ENCODE measurements at places on chromosomes 3 and 15.

DNA sequence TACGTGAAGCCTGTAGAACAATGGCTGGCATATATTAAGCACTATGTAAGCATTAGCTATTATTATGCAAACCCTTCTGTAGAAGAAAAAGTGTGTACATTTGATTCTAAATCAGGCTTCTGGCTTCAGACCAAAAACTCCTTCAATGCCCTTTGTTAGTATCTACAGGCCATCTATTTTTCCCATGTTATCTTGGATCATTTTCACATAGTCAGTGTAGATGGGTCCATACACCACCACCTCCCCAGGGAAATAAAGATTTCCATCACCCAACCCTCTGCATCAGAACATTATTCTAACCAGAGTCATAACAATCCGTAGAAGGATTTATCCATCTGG is 8.0 kb upstream of the KLHL6 start:
- H3K27ac ChIP-seq: no peak overlapping the region
- no peaks in the 10 kb centered on the region for H3K4me1 ChIP-seq
- H3K4me3 ChIP-seq: no peak overlapping the region
- no peaks in the 10 kb centered on the region for H3K27me3 ChIP-seq
- H3K36me3 ChIP-seq: no peaks in the 10 kb centered on the region

GRCh38 chr3:50173685-50174516 is 17.5 kb upstream of the GNAT1 start:
- H3K27me3 ChIP-seq: no peaks in the 10 kb centered on the region
- peaks cover 28% of the 10 kb centered on the region for H3K36me3 ChIP-seq
- no peak overlapping the region for H3K27ac ChIP-seq
- peaks cover 4% of the 10 kb centered on the region for H3K4me1 ChIP-seq

- no peaks in the 10 kb centered on the region for H3K27me3 ChIP-seq
Observed at GRCh38 chr3:101633186-101633585, 43.7 kb downstream of the ZBTB11 start.

GRCh38 chr3:119340446-119340845 is 46.3 kb downstream of the ARHGAP31 start:
- no peak overlapping the region for H3K4me3 ChIP-seq
- DNase-seq: no peak
- no peak overlapping the region for H3K27ac ChIP-seq
- H3K4me1 ChIP-seq: no peaks in the 10 kb centered on the region
- H3K36me3 ChIP-seq: no peaks in the 10 kb centered on the region

GRCh38 chr3:42277676-42278075 is 11.7 kb upstream of the CCK start:
- no peak for DNase-seq
- H3K36me3 ChIP-seq: no peaks in the 10 kb centered on the region
- H3K27ac ChIP-seq: no peak overlapping the region
- no peaks in the 10 kb centered on the region for H3K4me1 ChIP-seq
- H3K27me3 ChIP-seq: no peaks in the 10 kb centered on the region

- H3K36me3 ChIP-seq: no peaks in the 10 kb centered on the region
- DNase-seq: no peak
- no peaks in the 10 kb centered on the region for H3K4me1 ChIP-seq
- no peaks in the 10 kb centered on the region for H3K27me3 ChIP-seq
- no peak overlapping the region for H3K27ac ChIP-seq
Observed at GRCh38 chr3:170440344-170440743, 21.7 kb downstream of the CLDN11 start.
